Stimulated activated CD4-positive, alpha-beta T cell treated with anti-CD3 and anti-CD28 coated beads, Interleukin-12 subunit alpha, Interleukin-12 subunit beta, amount 100 ng/mL, for 48 hours (primary cell): ENCODE measurements at places on chromosomes 3 and 15.

- DNase-seq, result no peak
Measured at GRCh38 chr15:98909968-98910885, 97.4 kb downstream of the PGPEP1L start.

DNA sequence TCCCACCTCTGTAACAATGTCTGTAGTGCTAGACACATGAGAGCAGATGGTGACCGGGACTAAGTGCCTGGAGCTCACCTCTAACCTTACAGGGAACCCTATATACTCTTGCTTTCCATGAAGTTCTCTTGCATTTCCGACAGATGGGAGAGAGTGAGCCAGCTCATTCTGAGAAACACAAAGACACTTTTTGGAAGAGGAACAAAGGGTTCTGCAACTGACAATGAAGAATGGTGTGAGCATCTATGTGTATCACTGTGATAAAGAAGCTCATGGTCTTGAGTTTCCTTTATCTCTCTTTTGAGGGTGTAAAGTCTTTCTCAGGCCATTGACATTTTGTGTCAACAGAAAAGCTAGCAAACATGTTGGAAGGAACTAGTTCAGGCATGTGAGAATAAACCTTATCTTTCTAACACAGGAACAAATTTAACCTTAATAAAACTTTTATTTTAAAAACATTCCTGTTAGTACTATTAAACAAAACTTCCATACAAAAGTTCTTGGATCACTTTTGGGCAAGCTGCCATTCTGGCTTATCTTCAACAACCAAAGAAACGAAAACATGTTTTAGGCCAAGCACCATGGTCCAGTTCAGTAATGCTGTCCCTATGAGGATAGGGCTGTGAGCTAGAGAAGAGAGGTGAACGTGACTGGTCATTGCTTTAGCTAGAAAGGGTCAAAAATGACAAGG lies 142.7 kb downstream of the THRB start:
- DNase-seq, result no peak

DNA sequence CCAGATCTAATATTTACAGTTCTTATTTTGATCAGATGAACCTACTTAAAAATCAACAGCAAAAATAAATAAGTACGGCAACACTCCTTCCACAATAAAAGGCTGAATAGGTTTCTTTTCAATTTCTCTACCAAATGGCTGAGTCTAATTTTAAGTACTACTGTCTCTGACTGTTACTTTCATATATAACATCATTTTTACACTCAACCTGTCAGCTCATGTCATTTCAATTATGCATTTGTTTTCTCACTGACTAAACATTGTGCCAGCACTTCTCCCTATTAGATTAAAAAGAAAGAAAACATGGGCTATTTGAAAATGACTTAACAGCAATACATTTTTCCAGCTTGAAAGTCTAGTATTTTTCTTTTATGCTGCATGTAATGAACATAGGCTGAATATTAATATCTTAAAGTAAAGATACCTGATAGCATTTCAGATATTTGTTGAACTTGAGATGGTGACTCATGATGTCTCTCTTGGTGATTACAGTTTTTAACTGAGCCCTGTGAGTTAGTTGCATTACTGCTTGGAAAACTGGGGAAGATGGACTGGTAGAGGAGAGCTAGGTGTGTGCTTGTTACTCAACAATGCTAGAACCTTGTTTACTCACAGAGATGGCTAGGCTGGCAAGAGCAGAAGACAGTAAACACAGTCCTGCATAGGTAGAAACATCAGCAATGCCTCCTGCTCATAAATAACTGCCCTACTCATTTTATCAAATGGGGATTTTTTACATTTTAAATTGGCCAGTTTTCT lies 73.9 kb downstream of the PEX5L start:
- no peak for DNase-seq

DNA sequence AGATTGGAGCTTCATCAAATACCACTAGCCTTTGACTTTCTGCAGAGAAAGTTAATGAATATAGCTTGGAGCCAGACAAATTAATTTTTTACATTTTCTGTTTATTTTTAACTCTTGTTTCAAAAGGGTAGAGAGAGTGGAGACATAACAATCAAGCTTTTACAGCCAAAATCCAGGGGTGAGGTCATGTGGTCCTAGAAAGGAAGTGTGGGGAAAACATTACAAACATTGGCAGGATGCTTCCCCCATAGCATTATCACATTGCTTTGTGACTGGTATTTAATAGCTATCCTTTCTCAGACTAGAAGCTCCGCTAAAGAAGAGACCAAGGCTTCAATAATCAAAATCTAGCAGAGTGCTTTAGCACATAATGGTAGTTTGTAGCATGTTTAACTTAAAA lies 46.4 kb upstream of the PHLDB2 start:
- DNase-seq, result no peak

- DNase-seq, result no peak
Measured at GRCh38 chr3:67389176-67389575, 265.2 kb downstream of the SUCLG2 start.

- DNase-seq, result no peak
Measured at GRCh38 chr15:93159930-93160329, 70.9 kb upstream of the RGMA start.

DNA sequence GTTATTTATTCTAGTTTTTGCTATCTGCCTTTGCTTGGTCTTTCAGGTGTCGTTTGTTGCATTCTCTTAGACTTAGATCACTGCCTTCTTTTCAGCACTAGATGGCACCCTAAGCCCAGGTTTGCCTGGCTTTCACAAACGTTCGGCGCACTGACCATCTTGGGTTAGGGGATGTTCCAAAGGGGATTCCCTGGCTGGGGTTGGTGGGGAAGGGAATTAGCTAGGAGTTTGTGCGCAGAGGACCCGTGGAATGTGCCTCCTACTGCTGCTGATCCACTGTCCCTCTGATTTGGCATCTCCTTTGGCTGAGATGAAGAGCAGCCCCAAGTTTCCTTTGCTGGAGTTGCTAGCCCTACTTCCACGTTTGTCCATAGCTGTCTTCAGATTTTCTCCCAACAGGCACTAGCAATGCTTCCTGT lies 33.9 kb downstream of the PFN2 start:
- peak; percentile 14 for DNase-seq

DNA sequence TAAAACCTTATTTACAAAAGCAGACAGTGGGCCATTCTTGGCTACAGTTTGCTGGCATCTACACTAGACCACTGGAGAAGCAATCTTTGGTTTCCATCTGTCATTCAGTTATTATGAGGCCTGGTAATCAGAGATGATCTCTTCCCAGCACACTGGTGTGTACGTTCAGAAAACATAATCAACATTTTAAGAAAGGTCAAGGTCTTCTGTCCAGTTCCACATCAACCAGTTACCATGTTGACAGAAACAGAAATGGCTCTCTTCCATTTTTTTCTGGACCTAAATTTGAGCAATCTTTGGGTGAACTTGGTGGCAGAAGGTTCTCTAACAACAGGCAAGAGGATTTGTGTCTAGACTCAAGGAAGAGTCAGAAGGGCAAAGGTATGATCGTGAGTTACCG lies 29.8 kb upstream of the ARHGEF3 start:
- no peak for DNase-seq

GRCh38 chr3:178900029-178900646 lies 171.5 kb downstream of the ZMAT3 start:
- DNase-seq, result no peak

DNA sequence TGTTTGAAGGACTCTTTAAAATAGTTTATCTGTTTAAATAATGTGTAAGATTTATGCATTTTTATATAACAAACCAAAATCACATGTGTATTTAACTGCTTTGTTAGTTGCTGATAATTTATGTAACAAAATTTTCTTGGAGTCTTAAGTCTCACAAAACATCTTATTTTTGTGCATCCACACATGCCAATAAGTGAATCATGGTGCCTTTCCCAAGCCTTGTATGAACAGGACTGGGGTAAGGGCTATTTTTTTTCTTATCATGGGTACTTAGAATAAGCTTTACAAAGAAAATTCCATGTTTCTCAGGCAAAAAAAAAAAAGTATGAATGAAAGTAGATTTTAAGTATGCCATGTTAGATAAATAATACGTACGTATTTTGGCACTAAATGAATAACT lies 132.9 kb upstream of the LRRFIP2 start:
- no peak for DNase-seq

DNA sequence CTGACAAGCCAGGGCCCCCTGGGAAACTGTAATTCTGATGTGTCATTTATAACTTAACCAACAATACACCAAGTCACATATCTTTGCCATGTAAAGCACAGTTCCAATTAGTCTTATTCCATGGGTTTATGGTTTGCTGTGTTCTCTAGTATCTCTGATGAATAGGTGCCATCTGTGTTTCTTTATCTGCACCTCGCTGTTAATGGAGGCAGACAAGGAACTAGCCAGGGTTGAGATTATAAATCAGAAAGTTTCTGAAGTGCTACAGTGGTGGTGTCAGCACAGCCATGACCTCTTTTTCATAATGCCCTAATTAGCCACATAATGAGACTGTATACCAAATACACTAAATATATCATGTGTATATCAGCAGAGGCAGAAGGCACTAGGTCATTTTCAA lies 866.4 kb downstream of the PLOD2 start:
- no peak for DNase-seq

GRCh38 chr3:188133646-188134045 lies 20.3 kb upstream of the LPP start:
- DNase-seq, result no peak

DNA sequence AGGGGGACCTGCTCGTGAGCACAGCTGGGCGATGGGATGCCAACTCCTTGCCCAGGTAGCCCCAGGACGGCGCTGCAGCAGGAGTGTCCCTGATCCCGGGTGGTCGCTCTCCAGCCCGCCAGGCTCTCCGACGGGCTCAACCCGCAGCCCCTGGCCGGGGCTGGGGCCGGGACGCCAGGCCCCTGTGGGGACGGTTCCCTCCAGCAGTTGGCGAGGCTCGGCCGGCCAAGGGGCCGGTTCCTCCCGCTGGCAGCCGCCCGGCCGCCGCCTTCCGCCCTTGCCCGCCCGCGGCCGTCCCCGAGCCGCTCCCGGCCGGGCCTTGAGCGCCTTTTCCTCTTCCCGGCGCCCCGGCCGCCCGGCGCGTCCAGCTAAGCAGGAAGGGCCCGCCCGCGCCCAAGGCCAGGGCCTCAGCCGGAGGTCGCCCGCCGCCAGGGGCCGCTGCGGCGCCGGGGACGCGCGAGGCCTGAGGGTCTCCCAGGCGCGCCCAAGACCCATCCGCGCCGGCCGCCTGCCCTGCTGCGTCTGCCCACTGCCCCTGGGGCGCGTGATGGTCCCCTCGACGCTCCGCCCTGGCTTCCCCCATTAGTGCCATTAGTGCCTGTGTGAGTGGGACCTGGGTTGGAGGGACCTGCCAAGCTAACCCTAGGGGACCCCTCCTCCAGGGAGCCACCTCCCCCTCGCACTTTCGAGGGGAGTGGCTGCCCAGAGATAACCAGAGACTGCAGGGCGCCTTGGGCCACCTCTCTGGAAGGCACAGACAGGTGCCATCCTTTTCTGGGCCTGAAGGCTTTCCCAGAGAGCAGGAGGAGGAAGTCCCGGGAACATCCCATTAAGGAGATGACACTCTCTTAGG lies 106.4 kb downstream of the FBLN2 start:
- no peak for DNase-seq

GRCh38 chr3:122917412-122917811 lies 110.2 kb downstream of the SEMA5B start:
- no peak for DNase-seq

DNA sequence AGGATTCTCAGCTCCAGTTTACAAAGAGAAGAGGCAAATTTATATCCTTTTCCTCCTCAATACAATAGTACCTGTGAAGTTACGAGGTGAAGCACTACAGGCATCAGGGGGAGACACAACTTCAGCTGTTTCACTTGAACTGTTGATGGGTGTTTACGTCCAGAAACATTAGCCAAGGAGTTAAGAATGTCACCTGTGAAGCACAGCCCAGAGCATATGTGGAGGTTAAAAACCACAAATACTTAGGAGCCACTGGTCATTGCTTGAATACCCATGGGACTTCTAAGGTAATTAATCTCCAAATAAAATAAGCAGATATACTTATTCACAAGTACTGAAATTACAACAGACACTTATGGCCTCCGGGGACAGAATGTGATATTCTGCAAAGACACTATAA lies 246.5 kb downstream of the ULK4 start:
- no peak for DNase-seq

DNA sequence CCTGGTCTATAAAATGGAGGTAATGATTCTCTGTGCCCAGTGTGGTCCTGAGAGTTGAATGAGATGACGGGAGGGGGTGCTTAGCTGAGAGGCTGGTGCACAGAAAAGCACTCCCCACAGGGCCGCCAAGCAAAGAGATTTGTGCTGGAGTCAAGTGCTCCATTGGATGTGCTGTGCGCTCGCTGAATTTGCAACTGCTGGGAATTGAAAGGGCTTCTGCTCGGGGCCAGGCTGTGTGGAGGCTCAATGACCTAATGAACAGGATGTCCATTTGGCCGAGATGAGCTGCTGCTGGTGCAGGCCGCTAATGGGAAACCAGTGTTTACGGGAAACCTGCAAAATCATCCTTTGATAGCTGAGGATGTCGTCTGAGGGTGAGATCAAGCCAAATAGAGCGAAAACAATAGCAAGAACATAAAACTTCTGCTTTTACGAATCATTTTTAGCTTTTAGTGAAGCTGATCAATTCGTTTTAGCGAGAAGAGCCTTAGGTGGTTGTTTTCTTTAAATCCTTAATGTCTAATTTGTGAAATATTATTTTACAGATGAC lies 211.7 kb downstream of the GABRG3 start:
- DNase-seq, result no peak

DNA sequence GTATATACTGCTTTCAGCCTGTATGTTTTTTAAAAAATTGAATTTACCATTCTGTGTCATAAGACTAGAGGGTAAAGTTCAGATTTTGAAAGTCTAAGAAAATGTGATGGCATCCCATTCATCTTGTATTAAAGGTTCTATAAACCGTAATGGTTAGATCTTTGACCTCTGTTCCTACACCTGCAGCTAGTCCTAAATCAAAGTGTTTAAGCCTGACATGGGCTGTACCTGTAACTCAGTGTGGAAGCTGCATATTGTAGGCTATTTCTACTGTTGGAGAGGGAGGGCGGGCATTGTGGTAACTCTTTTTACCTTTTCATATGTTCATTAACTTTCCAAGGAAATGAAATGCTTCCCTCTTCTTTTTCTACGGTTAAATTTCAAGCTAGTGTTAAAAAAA lies 53.9 kb downstream of the ARHGEF26 start:
- no peak for DNase-seq

GRCh38 chr15:90165659-90166489 lies 35.3 kb upstream of the SEMA4B start:
- DNase-seq, result peak; percentile 64

DNA sequence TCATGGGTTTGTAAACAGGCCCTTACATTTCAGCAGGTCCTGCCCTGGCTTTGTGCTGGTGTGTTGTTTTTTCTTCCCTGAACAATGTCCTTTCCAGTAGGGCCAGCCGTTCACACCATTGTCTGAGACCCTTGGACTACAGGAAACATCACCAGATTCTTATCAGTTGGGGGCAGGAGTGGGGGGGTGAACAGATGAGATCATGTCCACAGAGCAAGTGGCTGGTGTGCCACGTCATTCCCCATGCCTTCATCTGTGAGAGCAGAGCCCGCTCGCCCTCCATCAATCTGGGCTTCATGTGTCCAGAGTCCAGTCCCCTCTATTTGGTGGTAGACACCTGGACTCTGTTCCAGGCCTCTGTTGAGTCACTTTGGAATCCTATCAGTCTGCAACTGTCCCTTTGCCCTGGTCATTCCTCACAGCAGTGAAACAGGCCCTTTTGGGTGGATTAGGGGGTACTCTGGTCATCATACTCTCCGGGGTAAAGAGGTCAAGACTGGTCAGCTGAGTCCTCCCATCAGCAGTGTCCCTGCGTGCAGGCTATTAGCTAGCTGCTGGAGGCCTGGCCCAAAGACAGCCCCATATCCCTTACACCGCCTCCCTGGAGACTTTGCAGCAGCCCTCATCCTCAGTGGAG lies 15.0 kb downstream of the SEMA3G start:
- DNase-seq, result no peak

GRCh38 chr3:45003859-45004258 lies 22.2 kb upstream of the CLEC3B start:
- DNase-seq, result no peak
